ENCODE measurements at places on chromosomes 12 and 14.
A peak's percentile ranks its signal among the peaks of the same experiment; 100 is the strongest.

DNA sequence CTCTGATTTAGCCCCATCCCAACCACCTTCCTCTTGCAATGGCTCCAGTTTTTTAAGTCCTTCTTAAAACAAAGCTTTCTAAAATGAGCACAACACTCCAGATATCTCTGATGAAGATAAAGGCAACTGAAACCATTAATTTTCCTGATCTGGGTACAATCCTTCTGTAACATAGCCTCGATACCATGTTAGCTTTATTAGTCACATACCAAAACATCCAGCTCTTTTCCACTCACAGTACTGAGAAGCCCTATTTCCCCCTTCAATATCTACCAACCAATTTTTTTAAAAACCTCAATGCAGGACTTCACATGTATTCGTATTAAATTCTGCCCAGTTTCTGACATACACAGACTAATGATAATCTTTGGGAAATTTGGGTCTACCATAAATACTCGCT, 105.9 kb downstream of the MED13L start:
- DNase-seq: no peak

DNA sequence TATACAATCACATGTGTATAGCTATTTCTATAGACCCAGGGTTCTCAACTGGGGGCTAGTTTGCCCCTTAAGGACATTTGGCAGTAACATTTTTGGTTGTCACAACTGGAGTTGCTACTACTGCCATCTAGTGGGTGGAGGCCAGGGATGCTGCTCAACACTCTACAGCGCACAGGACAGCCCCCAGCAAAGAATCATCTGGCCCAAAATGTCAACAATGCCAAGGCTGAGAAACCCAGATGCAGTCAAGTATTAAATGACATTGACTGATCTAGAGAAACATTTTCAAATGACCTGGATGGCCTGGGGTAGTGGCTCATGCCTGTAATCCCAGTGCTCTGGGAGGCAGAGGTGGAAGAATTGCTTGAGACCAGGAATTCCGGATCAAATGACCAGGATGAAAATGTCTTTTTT, 5.8 kb downstream of the WSB2 start:
- DNase-seq: no peak

DNA sequence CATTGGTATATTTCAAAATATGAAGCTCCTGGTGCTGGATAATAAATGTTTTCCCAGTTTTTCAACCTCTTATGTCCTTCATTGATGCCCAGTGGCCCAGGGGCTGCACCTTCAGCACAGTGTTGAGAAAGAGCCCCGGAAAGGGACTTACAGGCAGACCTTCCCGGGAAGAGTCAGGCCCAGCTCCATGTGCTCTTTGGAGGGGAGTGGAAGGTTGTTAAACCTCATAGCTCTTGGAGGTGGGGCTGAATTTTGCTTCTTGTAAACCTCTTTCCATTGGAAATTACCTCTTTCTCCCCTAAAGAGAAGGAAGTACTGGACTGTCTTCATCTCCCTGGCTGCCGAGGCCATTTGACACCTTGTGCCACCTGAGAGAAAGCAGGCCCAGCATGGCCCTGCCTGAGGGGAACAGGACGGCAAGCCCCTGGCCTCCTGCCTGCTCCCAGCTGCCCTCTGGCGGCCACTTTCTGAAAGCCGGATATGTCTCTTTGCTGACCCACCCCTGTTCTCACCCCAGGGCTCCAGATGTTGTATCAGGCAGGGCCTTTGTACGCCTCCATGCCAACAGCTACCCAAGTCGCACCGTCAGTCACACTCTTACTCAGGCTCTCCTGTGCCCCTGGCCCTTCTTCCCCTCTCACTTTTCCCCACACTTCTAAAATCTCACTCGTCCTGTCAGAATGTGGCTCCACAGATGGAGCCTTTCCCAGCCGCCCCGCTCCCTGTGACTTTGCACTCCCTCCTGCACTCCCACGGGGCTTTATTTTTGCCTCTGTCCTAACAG, 43.0 kb downstream of the EVL start:
- peak; percentile 6 for DNase-seq

DNA sequence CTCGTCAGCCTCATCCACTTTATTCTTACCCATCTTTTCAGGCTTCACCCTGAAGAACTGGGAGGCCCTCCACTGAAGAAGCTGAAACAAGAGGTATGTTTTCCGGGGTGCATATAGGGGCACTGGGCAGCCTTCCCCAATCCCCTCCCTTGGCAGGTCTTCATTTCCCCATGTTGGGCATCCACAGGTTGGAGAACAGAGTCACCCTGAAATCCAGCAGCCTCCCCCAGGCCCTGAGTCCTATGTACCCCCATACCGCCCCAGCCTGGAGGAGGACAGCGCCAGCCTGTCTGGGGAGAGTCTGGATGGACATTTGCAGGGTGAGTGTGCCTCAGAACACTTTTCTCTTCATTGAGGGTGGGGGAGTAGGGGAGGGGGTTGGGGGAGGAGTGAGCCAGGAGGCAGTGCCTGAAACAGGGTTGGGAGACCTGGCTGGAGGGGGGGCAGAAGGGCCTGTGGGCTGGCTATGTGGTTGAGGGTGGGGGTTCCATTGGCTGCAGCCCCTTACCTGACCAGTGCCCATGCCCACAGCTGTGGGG, 4.0 kb downstream of the NAB2 start:
- no peak for DNase-seq

- DNase-seq: no peak
Measured at GRCh38 chr14:29089849-29090248, 323.3 kb downstream of the FOXG1 start.

GRCh38 chr12:85484387-85484786, 204.4 kb downstream of the ALX1 start:
- no peak for DNase-seq

DNA sequence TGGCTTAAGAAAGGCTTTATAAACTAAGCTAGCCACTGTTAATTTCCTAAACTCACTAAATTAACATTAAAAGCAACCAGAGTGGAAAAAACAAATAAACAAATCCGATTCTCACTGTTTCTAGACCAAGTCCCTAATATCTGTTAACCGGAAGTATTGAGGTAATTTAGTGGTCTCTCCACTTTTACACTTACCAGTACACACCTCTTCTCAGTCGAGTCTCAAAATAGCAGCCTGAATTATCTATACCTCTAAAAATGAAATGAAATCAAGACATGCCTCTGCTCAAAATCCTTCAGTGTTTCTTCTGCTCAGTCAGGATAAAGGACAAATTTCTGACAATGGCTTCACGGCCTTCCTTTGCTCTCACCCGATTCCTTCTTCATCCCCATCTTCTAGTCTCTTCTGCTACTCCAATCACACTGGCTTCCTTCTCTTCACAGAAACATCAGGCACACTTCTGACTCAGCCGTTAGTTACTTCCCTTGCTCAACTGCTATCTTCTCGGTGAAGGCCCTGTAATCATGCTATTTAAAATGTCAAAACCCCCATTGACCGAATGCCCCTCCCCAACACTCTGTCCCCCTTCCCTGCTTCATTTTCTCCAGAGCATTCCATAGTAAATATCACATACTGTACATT, 161.3 kb downstream of the KITLG start:
- no peak for DNase-seq

DNA sequence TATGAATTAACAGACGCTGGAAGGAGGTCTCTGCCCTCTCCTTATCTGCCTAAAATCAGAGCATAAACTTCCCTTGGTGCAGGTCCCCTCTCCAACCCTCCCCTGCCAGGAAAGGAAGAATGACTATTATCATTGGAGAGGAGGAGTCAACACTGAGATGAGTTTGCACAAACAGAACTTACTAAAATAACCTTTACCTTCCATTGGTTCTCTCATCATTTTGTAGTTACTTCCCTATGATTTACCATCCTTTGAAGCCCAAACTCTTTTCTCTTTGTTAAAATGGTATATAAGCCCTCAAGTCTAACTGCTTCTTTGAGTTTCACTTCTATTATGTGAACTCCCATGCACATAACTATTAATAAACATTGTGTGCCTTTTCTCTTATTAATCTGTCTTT, 64.2 kb upstream of the EEA1 start:
- no peak for DNase-seq

- DNase-seq: no peak
Measured at GRCh38 chr14:92847749-92848148, 53.6 kb downstream of the GOLGA5 start.

GRCh38 chr14:70315942-70316341, 43.5 kb downstream of the COX16 start:
- DNase-seq: no peak

GRCh38 chr14:105267820-105268548, 19.7 kb downstream of the BTBD6 start:
- no peak for DNase-seq

DNA sequence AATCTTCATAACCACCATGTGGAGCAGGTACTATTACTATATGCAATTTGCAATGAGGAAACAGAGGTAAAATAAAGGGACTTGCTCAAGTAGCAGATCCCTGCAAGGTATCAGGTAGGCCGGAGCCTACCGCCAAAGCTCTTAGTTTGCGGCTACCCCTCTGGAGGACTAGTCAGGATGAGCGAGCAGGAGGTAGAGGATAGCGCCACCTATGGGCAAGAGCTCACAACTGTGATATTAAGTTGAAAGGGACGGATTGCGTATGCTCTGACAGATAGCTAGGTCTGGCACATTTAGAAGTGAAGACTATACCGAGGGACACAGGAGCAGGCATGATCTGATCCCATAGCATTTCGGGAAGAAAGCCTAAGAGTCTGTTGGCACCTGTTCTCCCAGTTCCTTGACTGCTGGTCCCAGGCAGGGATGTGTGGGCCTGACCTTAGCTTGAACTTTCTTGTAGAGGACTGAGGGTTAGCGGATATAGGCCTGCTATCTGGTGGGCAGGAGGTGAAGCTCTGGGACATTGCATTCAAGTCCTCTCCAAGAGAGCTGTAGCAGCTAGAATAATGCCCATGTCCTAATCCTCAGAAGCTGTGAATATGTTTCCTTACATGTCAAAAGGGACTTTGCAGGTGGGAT, 48.0 kb downstream of the SLC17A8 start:
- DNase-seq: no peak

DNA sequence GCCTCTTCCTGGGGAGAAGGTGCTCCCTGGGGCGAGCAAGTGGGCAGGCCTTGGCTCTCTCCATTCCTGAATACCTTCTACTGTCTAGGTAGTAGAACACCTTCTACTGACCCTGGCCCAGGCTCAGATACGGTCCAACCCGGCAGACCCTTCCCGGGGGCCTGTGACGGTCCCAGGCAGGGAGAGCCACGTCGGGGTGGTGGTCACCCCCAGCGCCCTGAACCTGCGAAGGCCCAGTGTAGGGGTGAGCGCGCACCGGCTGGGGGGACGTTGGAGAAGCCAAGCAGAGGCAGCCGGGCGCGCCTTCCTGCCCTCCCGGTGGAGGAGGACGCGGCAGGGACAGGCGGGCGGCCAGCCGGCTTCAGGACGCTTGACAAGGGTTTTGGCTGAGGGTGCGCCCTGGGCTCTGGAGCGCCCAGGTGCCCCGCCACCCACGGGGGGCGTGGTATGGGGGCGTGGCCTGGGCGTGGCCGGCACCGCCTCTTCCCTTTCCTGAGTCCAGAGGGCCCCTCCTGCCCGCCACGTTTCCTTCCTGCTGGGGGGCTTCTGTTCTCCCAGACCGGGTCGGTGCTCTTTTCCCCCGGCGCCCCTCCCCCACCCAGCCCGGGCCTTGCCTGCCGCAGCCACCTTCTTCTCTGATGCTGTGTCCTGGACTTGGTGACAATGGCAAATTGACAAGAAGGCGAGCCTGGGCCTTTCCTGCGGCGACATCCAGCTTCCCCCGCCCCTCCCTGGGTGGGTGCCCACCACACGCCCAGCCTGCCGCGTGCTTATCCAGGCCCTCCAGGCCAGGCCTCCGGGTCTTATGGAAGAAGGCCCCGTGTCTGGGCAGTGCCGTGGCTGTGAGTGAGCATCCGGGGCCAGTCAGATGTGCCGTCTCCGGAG, 24.5 kb upstream of the PPP1R13B start:
- no peak for DNase-seq

- DNase-seq: no peak
Measured at GRCh38 chr14:42299692-42300091, 693.0 kb downstream of the LRFN5 start.

DNA sequence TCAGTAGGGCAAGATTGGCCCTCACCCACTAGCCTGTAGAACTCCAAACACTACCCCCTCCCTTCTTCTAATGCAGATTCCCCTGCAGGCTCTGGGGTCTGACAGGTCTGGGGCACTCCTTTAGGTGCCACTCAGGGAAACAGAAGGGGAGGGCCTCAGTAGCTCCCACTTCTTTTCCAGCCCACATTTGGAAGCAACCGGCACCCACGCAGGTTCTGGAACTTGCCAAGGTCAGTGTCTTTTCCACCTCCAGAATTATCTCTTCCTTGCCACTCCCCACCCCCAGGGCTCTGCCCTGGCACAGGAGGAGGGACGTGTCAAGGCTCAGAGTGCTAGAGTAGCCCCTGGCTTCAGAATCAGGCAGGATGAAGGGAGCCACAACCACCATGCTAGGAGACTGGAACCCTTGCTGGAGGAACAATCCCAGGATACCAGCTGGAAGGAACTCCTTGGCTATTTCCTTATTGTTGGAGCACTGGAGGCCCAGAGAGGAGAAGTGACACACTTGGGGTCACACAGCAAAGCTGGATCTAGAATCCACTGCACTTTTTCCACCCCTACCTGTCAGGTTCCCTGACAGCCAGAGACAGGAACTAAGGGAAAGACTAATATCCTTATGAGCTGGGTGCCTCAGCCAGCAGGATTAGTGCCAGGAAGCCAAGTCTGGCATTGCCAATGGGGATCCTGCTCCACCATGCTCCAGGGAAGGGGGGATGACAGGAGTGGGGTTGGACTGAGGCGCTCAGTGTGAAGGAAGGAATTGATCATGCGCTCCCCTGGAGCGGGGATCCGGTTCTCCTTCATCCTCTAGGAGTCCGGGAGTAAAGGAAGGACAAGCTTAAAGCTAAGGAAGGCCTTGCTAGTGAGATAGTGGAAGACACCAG, 1.8 kb upstream of the FIGNL2 start:
- DNase-seq: no peak

DNA sequence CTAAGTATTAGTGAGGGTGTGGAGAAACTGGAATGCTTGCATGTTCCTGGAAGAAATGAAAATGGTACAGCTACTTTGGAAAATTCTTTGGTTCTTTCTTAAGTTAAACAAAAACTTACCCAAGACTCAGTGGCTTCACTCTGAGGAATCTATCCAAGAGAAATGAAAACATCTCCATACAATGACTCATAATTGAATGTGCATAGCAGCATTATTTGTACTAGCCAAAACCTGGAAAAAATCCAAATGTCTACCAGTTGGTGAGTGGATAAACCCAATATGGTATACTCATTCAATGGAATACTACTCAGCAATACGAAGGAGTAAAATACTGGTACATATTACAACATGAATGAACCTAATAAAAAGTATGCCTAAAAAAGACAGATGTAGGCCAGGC, 18.0 kb upstream of the CRACR2A start:
- no peak for DNase-seq

All from skin of body (tissue), 3 donors.